ENCODE measurements at places on chromosomes 12 and 14.

GRCh38 chr12:57614178-57614947, 3.1 kb downstream of the ARHGEF25 start:
- peak; percentile 61 for DNase-seq

- no peak for DNase-seq
These were observed 128.9 kb downstream of the FOXA1 start for GRCh38 chr14:37466003-37466622.

DNA sequence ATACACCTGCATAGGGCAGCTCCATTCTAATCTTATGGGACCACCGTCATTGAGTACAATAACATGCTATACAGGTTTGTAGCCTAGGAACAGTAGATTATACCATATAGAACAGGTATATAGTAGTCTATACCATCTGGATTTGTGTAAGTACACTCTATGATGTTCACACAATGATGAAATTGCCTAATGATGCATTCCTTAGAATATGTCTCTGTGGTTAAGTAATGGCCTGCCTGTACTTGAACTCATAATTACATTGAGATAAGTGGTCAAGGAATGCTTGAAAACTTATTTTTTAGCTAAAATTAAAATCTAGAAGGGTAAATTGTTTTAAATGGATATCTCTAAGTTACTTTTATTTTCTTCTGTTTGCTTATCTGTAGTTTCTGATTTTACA, 152.7 kb downstream of the SRGAP1 start:
- DNase-seq: no peak

DNA sequence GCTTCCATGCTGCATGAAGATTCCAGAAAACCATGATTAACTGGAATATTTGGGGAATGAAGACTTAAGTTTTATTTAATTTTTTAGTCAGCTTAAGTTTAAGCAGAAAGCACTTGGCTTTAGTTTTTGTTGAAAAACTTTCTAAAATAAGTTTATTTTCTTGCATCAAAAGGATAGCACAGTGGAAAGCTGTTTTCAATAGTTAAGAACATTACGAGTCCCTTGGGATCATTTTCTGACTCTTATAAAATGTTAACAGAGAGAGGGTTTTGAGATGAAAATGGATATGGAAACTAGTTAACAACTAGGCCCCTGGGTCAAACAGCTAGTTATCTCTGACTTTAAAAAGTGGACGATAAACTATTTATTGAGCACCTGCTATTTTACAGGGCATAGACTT, 181.9 kb upstream of the SLC38A2 start:
- DNase-seq: no peak

DNA sequence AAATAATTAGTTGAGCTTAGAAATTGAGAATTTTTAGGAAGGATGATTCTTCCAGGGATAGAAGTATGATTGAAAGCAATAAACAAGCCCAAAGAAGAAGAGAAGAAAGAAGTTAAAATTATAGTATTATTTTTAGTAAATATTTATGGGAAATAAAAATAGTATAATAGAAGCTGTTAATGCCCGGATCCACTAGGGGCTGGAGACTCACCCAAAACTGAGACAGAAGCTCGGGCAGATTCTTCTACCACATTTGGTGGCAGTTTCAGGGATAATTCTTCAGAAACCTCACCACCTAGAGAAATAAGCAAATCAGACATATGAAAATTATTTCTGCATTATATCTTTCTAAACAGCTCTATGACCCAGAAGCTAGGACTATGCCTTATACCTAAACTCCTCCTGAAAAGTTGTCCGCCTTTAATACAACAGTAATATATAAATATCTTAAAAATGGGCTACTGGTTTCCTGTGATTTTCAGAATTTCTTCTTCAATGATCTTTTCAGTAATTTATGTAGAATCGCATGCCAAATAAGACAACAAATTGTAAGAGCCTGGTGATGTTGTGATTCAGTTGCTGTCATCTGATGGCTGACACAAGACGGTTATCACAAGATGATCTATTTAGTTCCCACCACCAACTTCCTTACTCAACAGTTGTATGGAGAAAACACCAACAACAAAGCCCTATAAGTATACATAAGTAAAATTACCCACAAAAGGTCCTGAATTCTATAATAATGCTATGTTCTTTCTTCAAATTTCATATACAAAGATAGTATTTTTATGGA, 35.6 kb downstream of the A2M start:
- no peak for DNase-seq

DNA sequence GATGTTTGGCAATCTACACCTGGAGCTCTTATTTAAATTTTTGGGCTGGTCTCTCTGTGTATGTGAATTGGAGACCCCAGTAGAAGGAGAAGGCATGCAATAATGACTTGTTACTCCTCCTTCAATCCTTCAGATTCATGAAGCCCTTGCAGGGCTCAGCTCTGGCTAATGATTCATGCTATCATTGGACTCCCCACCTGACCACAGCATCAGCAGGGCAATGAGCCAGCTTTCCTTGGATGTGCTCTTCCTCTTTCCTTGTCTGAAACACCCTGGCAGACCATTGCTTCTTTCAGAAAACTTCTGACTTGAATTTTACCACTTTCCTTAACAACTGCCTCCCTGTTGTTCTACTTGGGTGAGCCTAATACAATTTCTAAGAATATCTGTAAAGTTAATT, 1019.2 kb downstream of the AACS start:
- DNase-seq: no peak

GRCh38 chr14:34087571-34087970, 136.7 kb upstream of the EGLN3 start:
- DNase-seq: no peak

DNA sequence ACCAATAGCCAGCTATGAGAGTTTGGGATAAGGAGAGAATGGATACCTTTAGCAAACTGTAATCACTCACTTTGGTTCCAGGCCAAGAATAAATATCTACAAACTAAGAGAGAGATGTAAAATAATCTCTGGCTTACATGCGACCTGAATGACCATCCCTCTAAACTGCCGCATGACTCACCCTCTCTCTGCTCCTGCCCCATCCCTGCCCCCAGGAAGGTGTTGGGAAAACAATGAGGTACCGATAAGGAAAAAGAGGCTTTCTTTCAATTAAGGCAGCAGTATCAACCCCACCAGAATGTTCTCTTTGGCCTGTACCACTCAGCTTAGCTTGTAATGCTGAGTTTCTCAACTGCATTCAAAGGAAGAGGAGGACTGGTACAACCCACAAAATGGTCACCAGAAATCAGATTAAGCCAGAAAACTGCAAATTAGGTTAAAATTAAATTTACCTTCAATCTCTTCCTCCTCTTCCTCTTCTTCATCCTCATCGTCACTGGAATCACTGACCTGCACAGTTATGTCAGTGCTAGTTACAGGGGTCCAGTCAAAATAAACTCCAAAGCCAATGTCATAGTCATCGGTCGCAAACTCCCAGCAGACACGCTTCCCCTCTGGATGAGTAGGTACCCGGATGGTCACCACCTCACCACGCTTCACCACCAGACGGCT, 22.0 kb downstream of the GSTZ1 start:
- no peak for DNase-seq

GRCh38 chr12:127984386-127985055, 282.4 kb upstream of the TMEM132C start:
- no peak for DNase-seq

GRCh38 chr12:823028-823698, 70.8 kb downstream of the WNK1 start:
- peak; percentile 25 for DNase-seq

DNA sequence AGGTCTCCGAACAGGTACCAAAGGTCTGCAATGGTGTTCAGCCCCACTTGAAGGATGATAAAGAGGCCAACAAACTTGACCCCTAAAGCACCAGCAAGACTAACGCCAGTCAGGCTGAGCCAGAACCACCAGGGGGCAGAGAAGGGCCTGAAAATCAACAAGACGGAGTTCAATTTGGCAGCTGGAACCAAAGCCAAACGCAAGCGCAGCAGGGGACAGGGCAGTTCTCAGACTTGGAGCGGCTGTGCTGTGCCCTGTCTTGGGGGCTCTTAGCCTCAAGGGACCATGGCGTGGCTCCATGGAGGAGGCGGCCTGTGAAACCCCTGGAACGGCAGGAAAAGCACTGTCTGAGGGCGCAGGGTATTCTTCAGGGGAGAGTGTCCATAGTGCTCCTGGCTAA, 19.6 kb downstream of the POMT2 start:
- peak; percentile 49 for DNase-seq

GRCh38 chr14:90732718-90733117, 83.5 kb downstream of the TTC7B start:
- DNase-seq: no peak

DNA sequence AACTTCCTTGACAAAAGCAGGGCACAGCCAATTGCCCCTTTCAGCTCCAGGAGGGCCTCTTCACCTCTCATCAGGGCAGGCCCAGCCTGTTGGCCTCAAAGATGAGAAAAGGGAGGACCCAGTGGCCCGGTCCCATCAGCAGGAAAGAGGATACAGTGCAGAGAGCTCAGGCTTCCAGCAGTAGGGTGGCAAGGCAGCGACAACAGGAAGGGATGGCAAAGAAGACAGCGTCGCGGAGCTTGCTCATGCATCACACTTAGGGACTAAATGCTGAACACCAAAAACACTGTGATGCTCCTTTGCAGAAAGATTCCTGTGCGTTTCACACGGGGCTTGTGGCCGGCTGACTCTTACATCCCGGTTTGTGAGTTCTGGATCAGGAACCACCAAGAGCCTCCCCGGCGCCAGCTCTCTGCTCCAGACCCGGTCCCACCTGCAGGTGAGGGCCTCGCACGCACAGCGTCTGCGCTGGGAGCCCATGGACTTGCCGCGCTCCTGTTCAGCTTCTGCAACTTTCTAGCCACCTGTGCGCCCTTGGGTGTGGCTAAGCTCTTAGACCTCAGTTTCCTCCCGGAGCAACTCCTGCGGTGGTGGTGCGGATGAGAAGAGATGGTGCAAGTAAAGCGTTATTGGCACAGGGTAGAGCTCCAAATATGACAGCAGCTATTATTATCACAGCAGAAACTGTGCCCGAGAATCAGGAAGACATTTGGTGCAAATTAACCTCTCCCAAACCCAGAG, 15.3 kb upstream of the BCL7A start:
- DNase-seq: no peak

DNA sequence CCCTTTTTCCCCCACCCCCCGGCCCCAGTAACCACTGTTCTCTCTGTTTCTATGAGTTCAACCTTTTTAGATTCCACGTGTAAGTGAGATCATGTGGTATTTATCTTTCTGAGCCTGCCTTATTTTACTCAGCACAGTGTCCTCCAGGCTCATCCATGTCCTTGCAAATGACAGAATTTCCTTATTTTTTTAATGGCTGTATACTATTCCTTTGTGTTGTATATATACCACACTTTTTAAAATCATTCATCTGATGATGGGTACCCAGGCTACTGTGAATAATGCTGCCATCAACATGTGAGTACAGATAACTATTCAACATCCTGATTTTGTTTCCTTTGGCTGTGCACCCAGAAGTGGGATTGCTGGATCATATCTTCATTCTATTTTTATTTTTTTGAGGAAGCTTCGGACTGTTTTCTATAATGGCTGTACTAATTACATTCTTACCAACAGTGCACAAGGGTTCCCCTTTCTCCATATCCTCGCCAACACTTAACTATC, 54.7 kb downstream of the DDX51 start:
- DNase-seq: no peak

GRCh38 chr12:89040146-89040964, 311.9 kb downstream of the DUSP6 start:
- peak; percentile 17 for DNase-seq

DNA sequence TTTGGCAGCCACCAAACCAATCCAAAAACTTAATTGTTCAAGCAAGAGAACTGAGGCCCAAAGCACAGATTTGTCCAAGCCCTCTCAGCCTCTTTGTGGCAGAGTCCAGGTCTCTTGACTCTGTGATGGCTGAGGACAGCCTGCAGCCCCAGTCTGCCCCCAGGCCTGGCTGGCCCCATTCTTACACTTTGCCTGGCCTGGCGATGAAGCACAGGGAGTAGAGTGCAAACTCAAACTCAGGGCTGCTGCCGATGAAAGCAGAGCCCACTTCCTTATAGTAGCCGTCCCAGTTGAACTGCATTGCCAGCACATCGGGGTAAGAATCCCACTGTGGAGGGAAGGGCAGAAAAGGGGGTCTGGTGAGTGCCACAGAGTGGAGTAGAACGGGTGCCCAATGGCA, 5.6 kb upstream of the RPAP3 start:
- no peak for DNase-seq

DNA sequence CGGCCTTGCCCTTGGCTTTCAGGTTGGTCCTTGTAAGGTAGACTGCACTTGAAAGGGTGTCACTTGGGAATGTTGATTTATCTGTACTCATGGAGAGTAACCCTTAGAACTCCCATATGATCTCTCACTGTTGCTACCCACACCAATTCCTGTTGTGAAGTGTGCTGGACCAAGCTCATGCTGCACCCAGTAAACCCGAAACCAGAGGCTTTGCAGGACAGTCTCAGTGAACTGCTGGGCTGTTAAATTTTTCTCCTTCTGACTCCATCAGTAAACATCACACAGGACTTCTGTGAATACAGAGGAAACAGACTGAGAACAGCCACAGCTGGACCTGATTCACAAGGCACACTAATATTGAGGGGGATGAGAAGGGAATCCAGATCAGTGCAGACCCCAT, 783.0 kb downstream of the TMEM121 start:
- no peak for DNase-seq

- DNase-seq: peak; percentile 93
These were observed 87.4 kb downstream of the B4GALNT3 start for GRCh38 chr12:546920-547845.

DNA sequence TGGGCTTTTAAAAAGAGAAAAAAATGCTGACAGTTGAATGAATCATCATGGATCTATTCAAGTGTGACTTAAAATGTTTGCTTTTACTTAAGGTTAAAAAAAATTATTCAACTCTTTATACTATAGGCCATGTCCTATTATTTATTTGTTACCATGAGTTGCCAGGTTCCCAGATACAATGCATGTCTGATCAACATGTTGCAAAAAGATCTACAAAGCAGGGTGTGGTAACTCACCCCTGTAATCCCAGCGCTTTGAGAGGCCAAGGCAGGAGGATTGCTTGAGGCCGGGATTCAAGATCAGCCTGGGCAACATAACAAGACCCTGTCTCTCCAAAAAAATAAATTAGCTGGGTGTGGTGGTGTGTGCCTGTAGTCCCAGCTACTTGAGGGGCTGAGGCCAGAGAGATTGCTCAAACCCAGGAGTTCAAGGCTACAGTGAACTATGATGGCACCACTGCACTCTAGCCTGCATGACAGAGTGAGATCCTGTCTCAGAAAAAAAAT, 460.8 kb downstream of the BCAT1 start:
- no peak for DNase-seq

GRCh38 chr14:89675590-89675989, 258.6 kb upstream of the FOXN3 start:
- no peak for DNase-seq

GRCh38 chr12:116400636-116401372, 123.3 kb upstream of the MED13L start:
- DNase-seq: no peak

- DNase-seq: no peak
These were observed 98.1 kb upstream of the MAX start for GRCh38 chr14:65200454-65200853.

DNA sequence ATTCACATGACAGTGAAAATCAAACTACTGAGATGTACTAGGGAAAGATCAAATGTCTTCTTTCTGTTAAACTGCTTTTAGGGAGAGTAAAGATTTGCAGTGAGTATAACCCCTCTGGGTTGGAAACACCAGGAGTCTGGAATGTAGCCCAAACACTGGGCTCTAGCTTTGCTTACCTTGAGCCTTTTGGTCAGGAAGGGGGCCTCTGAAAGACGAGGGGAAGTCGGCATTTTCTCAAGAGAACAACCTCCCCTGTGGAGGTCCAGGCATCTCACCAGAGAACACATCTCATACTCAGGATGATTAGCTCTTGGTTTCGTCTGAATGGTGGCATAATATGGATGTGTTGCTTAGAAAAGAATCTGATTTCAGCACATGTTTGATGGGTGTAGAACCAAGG, 169.0 kb downstream of the ZFP36L1 start:
- DNase-seq: no peak
